HCT116 (cell line): ENCODE measurements at places on chromosomes 1 and 21.

- no peak for DNase-seq
Observed at GRCh38 chr1:177517546-177517945, 346.8 kb downstream of the BRINP2 start.

GRCh38 chr1:7508052-7508933 lies 262.8 kb upstream of the VAMP3 start:
- no peak for DNase-seq

- no peak for DNase-seq
Observed at GRCh38 chr1:237851210-237851845, 39.4 kb downstream of the ZP4 start.

- no peak for DNase-seq
Observed at GRCh38 chr1:247386217-247386616, 29.8 kb upstream of the NLRP3 start.

DNA sequence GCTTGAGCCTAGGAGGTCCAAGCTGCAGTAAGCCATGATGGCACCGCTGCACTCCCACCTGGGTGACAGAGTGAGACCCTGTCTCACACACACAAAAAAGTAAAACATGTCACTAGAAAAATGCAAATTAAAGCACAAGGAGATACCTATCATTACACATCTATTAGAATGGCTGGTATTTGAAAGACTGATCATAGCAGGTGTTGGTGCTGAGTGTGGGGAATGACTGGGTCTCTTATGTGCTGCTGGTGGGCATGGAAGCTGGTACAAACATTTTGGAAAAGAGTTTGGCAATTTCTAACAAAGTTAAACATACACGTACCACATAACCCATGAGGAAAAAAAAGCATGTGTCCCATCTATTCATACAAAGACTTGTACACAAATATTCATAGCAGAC lies 142.1 kb upstream of the ZBTB40 start:
- DNase-seq: no peak

- no peak for DNase-seq
Observed at GRCh38 chr1:223052931-223053330, 90.1 kb downstream of the TLR5 start.

DNA sequence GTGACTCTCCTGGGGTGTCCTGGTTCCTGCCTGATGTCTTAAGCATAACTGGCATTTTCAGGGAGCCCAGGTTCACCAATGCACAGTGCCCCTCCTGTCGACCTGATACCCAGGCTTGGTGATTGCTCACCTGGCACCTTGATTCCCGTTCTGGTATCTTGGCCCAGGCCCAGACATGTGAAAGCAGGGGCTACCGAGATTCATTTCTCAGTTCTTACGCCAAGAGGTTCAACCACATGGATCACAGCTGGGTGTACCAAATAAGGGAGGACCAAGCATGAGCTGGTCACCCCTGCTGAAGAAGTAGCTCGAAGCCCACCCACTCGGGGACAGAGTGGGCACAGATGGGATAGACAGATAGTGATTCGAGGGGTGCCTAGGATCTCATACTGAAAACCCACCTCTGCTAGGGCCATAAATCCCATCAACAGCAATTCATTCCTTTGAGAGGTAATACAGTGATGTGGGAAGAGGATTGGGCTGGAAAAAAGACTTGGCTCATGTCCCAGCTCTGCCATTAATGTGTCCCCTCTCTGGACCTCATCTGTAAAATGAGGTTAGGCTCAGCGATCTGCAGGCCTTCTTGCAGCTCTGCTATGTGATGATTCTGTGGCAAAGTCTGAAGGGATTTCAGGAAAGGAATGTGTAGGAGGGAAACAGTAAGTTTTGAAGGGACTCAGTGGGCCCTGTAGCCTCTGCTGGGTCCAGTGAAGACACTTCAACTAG lies 2.7 kb downstream of the EPHX1 start:
- DNase-seq: no peak

GRCh38 chr1:245074898-245075297 lies 79.9 kb upstream of the KIF26B start:
- no peak for DNase-seq

DNA sequence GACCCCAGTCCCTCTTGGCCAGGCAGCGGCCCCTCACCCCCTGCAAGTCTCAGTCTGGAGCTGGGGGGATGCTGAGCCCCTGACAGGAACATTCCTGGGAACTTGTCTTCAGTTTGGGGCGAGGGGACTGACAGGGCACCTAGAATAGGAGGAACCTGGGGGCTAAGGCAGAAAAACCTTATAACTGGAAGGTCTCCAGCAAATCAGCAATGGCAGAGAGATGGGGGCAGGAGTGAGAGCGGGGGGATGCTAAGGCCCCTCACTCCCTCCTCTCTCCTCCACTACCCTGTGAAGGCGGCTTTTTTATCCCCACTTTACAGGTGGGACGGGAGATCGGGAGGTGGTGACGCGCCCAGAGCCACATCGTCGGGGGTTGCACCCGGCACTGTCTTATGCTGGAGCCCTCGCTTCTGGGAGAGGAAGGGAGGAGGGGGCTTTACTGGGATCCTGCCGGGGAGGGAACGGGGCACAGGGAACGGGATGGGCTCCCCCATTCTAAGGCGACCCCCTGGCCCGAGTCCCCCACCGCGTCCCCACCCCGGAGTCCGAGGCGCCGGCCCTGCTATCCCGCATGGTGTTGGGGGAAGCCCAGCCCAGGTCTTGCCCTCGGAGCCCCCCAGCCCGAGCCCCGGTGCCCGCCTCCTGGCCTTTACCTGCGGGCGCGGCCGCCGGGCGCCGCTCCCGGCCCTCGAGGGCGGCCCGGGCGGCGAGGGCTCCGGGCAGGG lies 456 bp downstream of the COL8A2 start:
- no peak for DNase-seq

- DNase-seq: no peak
Observed at GRCh38 chr1:25550683-25551310, 7.4 kb downstream of the LDLRAP1 start.

GRCh38 chr1:154145986-154146385 lies 8.9 kb downstream of the NUP210L start:
- DNase-seq: no peak

- DNase-seq: no peak
Observed at GRCh38 chr1:224980181-224980580, 50.7 kb downstream of the DNAH14 start.

GRCh38 chr1:165397944-165398343 lies 41.4 kb upstream of the LMX1A start:
- DNase-seq: no peak

- DNase-seq: no peak
Observed at GRCh38 chr21:45032332-45032731, 42.0 kb upstream of the ADARB1 start.

DNA sequence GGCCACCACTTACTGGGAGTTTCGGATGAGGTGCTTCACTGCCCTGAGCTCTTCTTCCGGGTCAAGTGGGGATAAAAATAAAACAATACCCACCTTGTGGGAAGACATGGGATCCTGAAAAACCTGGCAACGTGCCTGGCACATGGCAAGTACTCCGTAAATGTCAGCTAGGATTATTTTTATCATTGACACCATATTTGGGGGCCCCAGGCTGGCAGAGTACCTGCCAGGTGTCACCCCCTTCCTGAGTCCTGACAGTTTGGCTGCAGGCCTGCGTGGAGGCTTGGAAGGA lies 9.2 kb upstream of the EPHA2 start:
- no peak for DNase-seq

DNA sequence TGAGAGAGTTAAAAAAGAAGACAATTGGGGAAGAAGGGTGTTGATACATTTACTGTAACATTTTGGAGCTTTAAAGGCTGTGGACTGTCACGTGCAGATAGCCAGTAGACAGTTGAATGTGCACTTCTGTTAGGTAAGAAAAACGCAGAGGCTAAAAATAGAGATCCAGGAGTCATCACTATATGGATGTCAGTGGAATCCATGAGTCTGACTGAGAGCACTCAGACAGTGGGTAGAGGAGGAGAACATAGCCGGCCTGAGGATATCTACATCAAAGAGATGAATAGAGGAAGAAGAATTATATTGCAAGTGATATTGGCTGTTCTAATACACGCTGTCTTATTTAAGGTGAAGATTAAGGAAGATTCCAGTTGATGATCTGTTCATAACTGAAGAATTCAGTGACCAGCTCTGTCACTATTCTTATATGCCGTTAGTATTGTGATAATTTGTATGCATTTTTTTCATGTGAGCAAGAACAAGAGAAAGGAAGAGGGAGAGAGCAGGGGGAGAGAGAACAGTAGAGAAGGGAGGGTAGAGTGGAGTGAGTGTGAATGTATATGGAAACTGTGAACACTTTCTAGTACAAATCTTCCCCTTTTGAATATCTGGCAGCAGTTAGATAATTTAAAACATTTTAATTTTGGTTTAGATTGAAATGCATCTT lies 344.8 kb downstream of the CHRM3 start:
- no peak for DNase-seq

GRCh38 chr1:108643492-108644335 lies 17.2 kb downstream of the HENMT1 start:
- peak; percentile 15 for DNase-seq

- no peak for DNase-seq
Observed at GRCh38 chr1:204147406-204148383, 4.1 kb downstream of the ETNK2 start.

DNA sequence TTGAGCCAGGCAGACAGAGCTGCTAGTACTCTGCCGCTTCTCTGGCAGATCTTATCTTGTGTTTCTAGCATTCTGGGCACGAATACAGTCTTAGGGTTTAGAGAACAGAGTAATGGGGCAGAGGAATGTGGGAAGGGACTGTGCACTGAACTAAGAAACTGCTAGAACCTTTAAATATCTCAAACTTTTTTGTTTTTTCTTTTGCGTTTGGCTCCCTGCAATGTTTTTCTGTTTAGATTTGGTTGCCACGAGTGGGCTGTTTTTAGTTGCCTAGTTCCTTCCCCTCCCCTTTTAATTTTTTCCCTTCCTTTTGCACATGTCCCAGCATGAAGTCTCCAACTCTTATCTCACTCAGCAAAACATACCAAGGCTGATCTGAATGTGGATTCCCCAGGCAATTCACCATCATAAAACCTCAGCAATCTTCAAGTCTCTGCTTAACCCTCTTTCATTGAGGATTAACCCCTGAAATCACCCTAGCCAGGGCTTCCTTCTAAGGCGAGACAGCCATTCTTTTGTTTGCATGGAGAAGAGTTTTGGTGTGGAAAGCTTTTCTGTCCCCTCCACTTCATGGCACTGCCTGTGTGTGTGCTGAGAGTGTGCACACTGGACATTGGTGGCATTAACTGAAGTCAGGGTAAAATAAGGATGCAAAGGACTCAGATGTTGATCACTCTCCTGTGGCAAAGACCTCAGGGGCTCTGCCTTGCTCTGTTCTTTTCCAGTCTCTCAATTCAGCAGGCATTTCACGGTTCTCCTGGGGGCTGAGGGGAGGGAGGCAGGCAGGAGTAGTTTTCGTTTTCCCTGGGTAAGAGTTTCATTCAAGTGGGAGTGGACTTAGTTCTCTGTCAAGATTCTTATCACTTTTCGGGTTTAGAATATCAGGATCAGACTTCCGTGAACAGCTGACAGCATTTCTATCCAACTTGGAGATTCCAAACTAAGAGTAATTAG lies 2.8 kb upstream of the ATF3 start:
- no peak for DNase-seq

DNA sequence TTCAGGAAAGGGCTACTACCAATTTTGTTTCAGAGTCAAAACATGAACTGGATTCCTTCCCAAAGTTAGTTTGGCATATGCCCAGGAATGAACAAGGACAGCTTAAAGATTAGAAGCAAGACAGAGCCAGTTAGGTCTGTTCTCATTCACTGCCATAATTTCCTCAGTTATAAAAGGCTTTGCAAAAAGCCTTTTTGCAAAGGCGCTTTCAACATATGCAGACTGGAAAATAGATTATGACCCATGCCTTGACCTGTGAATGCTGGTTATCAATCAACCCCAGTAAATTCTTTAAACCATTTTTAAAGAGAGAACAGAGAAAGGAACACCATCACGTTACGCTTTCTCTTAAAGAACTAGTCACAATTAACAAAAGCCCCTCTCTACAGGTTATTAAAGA lies 1.7 kb upstream of the FRRS1 start:
- no peak for DNase-seq

GRCh38 chr1:196063294-196063693 lies 544.9 kb downstream of the KCNT2 start:
- DNase-seq: peak; percentile 27

GRCh38 chr1:6384962-6385361 lies 8.6 kb downstream of the ACOT7 start:
- DNase-seq: no peak

GRCh38 chr21:46604329-46604974 lies 430 bp downstream of the S100B start:
- DNase-seq: no peak

DNA sequence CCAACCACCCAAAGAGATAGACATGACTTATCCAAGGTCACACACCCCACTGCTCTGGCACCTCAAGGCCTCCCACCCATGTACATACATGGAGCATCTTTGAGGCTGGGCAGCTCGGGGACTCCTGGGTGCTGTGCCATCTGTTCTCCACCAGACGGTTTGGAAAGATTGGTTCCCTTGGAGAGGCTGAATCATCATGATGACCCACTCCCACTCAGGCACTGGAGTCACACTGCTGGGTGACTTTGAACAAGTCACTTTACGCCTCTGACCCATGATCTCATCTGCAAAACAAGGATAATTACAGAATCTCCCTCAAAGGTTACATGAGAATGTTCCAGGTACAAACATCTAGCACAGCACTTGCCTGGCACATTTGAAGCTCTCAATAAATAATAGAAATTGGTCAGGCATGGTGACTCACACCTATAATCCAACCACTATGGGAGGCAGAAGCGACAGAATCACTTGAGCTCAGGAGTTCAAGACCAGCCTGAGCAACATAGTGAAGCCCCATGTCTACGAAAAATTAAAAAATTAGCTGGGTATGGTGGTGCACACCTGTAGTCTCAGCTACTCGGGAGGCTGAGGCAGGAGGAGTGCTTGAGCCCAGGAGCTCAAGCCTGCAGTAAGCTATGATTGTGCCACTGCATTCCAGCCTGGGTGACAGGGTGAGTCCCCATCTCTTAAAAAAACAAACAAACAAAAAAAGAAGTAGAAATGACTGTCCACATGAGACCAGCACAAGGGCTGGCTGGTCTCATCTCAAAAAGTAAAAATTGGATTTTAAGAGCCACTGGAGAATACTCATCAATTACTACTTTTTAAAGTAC lies 74.9 kb downstream of the RRAGC start:
- DNase-seq: no peak

GRCh38 chr21:15023776-15024175 lies 41.0 kb downstream of the NRIP1 start:
- DNase-seq: no peak

- DNase-seq: no peak
Observed at GRCh38 chr1:220775240-220775853, 11.4 kb upstream of the MTARC1 start.

GRCh38 chr21:25859235-25859929 lies 124.6 kb downstream of the GABPA start:
- DNase-seq: no peak

GRCh38 chr21:42460391-42461184 lies 35.4 kb downstream of the RSPH1 start:
- no peak for DNase-seq
